ENCODE measurements at places on chromosomes 3 and 15.
A peak's percentile ranks its signal among the peaks of the same experiment; 100 is the strongest.

GRCh38 chr3:157594413-157594812 lies 91.2 kb upstream of the VEPH1 start:
- ATAC-seq, result no peak

GRCh38 chr3:52446631-52447511 lies 2.0 kb upstream of the SEMA3G start:
- ATAC-seq, result peak; percentile 59

- peak; percentile 58 for ATAC-seq
Measured at GRCh38 chr3:53140847-53141845, 10.9 kb upstream of the RFT1 start.

- ATAC-seq, result no peak
Measured at GRCh38 chr15:57476533-57476975, 100.2 kb downstream of the CGNL1 start.

DNA sequence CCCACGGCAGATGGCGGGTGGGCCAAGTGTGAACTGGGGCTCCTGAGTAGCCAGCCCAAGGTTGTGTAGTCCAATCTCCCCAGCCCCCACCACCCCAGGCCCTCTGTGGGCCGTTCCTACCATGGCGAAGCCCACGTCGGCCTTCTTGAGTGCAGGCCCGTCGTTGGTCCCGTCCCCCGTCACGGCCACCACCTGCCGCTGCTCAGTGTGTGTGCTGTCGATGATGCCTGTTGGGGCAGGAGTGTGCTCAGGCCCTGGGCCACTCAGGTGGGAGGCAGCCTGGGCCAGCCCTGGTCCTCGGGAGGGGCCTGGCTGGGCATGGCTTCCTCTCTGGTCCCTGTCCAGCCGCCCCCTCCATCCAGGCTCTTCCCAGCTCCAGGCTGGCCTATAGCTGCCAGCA lies 25.0 kb upstream of the SEC13 start:
- no peak for ATAC-seq

- no peak for ATAC-seq
Measured at GRCh38 chr15:101307897-101308603, 13.0 kb upstream of the SNRPA1 start.

DNA sequence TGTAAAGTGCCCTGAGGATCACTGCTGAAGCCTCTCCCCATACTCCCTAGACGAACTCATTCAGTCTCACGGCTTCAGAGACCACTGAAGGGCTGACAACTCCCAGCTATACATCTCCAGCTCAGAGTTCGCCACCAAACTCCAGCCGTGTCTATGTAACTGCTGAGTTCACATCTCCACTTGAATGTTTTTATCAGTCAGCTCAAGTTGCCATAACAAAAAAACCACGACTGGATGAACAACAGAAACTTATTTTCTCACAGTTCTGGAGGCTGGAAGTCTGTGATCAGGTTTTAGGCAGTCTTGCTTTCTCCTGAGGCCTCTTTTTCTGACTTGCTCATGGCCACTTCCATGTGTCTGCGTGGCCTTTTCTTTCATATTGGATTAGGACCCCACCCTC lies 223.0 kb upstream of the LRRFIP2 start:
- ATAC-seq, result no peak

GRCh38 chr3:178392511-178392926 lies 143.7 kb upstream of the KCNMB2 start:
- no peak for ATAC-seq
